ENCODE measurements at places on chromosomes 13 and 19.
A peak's percentile ranks its signal among the peaks of the same experiment; 100 is the strongest.

DNA sequence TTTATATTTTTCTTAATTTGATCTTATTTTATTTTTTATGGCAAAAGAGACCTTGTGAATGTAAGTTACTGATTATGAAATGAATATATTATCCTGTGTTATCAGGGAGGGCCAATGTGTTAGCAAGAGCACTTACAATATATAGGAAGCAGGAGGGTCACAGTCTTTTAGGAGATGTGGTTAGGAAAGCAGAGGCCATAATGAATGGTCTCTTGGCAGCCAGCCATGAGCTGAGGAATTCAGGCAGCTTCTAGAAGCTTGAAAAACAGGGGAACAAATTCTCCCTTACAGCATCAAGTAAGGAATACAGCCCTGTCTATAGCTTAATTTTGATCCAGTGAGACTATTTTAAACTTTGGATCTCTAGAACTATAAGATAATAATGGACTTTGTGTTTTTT, 2374.6 kb downstream of the PCDH9 start:
- no peak for DNase-seq

DNA sequence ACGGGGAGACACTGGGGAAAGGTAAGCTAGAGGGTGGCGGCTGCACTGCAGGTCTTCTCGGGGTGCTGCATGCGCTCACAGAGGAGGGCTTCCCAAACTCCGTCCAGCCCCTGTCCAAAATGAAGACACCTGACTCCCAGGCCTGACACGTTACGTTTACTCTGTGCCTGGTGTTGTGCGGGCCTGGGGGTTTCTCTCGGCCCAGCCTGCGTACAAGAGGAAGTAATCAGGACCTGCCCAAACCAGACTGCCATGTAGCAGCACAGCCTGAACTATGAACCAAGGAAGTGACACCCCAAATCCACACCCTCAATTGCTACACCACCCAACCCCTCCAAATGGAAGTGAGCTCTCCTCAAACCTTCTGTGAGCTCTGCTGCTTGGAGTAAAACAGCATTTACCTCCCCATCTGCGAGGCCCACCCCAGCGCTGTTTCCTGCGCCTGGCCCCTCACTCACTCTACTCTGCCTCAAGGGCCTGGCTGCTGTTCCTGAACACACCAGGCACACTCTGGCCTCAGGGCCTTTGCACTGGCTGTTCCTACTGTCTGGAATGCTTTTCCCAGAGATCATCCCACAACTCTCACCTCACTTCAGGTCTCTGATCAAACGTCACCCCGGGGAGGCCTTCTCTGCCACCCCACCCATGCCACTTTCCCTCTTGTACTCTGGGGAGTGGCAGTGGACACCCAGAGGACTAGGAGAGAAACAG, 3.0 kb downstream of the HSPBP1 start:
- no peak for DNase-seq

DNA sequence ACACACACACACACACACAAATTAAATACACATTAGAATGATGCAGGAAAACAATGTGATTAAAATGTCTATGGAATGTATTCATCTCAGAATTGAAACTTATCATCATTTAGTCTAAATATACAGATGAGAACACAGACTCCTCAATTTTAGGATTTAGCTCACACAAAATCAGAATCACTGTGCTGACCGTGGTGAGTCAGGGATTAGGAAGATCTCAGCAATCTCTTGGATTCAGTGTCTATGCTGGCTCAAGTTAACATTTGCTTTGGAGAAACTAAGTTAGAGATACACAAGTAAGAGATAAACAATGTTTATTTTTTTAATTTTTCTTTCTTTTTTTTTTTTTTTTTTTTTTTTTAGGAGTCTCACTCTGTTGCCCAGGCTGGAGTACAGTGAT, 323.6 kb downstream of the KLF12 start:
- no peak for DNase-seq

GRCh38 chr13:97223711-97224541, 1.8 kb downstream of the MBNL2 start:
- DNase-seq, result peak; percentile 99

- DNase-seq, result no peak
Measured at GRCh38 chr19:7628589-7629311, 595 bp downstream of the XAB2 start.

DNA sequence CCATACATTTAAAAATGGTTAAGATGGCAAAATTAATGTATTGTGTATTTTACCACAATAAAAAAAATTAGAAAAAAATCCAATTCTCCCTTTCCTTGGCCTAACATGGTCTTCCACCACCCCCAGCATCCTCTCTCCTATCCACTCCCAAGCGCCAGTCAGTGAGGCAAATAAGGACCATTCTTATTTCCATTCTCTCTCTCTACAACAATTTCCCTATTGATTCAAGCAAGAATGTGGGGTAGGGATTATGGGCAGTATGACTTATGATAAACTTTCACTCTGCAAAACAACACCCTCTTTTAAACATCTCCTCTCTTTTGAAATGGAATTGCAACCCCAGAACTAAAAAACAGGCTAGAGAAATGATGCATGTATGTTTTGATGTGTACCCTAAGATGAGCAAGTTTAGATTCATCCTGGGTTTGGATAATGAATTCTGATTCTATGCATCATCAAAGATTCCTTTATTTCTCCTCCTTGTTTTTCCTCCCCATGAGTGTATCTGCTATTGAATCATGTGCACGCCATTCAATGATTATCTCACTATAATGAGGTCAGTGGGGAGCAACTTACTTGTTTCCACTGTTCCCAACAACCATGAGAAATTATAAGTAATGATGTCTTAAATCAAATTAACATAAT, 3.5 kb downstream of the STARD13 start:
- DNase-seq, result no peak

- DNase-seq, result no peak
Measured at GRCh38 chr13:51734786-51735185, 69.2 kb downstream of the DHRS12 start.

DNA sequence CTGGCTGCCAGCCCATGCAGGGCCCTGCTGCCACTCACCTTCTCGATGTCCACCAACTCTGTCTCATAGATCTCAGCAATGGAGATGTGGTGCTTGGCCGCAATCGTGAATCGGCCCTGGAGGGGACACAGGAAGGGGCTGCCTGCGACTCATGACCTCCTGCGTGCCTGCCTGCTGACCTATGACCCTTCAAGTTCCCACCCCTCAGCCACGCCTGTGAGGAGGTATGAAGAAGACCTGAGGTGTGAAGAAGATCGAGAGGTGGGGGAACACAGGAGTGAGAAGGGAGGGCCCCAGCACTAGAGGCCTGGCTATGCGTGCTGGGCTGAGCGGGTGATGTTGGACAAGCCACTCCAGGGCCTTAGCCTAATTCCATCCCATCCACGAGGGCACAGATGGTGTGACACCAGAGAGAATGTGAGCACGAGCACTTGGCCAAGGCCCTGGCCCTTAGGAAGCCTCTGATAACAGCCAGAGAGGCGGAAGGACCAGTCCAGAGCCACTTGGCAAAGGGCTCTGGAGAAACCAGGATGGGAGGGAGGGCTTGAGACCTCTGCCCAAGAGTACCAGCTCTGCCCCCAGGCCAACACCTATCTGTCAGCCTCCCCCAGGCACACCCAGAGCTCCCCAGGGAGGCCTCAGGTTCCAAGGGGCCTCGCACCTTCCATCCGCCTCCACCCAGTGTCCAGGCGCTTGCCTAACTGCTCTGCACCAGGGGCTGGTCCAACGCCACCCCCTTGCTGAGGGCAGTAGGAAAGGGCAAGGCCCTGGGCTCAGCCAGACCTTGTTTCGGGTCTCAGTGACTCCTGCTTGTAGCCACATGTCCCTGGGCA, 9.6 kb upstream of the KPTN start:
- DNase-seq, result no peak

DNA sequence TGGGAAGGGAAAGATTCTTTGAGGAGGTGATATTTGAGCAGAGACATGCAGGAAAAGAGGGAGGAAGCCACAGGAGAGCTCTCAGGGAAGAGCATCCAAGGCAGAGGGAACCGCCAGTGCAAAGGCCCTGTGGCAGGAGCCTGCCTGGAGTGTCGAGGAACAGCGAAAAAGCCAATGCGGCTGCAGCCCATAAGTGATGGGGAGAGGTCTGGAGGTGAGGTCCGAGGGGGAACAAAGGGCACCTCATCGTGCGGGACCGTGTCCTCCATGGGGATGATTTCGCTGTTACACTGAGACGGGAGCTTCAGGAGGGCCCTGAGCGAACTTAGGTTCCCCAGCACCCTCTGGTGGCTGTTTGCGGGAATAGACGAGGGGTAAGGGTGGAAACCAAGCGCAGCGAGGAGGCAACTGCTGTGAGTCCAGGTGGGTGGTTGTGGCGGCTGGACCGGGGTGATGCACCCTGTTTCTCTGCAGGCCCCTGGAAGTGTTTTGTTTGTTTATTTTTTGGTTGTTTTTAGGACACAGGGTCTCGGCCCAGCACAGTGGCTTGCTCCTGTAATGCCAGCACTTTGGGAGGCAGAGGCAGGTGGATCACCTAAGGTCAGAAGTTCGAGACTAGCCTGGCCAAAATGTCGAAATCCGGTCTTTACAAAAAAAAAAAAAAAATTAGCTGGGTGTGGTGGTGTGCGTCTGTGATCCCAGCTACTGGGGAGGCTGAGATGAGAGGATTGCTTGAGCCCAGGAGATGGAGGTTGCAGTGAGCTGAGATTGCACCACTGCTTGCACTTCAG, 5.9 kb upstream of the EHD2 start:
- peak; percentile 69 for DNase-seq

- DNase-seq, result no peak
Measured at GRCh38 chr13:111270126-111270525, 50.3 kb upstream of the TEX29 start.

- DNase-seq, result no peak
Measured at GRCh38 chr13:113183450-113184129, 24.9 kb downstream of the PCID2 start.

DNA sequence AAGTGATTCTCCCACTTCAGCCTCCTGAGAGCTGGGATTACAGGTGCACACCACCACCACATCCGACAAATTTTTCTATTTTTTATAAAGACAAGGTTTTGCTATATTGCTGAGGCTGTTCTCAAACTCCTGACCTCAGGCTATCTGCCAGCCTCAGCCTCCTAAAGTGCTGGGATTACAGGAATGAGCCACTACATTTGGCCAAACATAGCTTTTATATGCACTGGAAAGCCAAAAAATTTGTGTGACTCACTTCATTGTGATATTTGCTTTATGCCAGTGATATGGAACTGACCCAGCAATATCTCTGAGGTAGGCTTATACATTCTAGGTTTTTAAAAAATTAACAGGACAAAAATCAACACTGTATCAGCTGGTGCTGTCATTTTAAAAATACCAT, 26.8 kb upstream of the ACOD1 start:
- DNase-seq, result no peak

DNA sequence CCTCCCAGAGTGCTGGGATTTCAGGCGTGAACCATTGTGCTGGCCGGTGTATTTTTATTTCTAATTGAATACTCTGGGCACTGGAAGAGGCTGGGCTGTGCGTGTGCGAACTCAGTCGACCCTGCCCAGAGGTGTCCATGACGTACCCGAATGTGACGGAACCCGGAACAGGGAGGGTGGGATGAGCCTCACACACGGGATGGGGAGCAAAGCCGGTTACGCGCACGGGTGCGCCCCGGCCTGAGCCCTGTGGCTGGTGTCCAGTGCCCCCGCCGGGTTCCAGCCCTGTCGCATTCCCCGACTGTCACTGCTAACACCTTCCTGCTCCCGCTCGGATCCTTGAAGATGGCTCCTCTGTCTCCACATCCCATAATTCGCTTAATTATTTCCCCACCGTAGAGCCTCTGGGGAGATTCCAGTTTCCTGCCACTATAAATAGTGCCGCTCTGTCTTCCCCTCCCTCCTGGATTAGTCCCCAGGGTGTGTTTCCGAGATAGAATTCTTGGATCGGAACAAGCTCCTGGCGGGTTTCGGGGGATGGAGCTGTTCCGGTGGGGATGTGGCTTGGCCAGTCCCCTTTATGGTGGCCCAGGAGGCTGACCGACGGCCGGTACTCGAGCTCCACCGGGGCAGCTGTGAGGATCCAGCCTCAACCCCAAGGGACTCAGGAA, 22.0 kb downstream of the SBNO2 start:
- DNase-seq, result no peak

DNA sequence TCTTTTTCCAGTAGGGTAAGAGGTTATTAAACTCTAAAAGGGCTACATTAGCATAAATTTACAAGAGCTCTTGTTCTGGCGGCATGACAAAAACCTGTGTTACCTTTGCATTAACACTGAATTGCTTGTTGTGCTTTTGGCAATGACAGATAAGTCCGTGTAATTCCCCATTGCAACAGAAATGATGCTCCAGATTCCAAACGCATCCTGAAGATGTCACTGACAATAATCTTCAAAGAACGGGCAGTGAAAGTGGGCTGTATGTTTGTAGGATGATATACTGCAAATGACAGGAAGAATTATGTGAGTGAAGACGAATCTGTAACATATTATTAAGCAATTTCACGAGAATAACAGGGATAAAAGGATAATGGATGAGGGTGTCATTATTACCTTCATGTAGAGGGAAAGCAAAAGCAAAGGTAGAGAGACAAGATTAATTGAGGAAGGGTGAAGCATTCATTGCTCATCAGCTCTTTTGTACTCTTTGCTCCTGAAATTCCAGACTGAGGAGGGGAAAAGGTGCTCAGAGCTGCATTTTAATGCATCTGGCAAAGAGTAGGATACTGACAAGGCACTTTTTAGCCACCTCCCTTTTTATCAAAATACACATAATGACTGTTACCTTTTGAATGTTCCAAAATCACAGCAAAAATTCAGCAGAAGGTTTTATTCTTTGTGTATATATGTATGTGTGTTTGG, 38.5 kb upstream of the MAB21L1 start:
- no peak for DNase-seq

- no peak for DNase-seq
Measured at GRCh38 chr13:109090796-109091195, 461.4 kb downstream of the MYO16 start.

GRCh38 chr19:1143828-1144399, 30.2 kb downstream of the SBNO2 start:
- DNase-seq, result no peak

DNA sequence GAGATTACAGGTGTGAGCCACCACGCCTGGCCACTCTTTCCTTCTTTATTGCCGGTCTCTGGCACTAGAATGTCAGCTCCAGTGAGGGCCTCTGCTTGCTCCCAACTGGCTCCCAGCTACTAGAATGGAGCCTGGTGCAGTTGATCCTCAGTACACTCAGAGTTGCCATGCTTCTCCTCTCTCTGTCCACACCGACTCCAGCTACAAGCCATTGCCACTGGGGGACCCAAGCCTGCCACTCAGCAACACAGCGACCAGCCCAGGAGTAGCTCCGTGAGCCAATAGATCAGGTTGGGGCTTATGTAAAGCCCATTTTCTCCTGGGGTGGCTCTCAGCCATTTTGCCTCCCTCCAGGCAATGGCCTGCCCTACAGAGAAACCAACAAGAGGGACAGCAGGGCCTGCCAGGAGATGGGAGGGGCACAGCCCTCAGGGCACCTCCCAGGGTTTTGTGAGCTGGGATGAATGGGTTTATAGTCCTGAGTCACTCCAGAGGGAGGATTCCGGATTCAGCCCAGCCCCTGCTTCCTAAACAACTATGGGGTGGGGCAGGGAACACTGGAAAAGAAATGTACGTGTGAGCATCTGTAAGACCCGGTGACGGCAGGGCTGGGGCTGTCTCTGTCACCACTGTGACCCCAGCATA, 36.5 kb downstream of the OPA3 start:
- no peak for DNase-seq

- no peak for DNase-seq
Measured at GRCh38 chr13:24328145-24328544, 18.8 kb downstream of the C1QTNF9 start.

- no peak for DNase-seq
Measured at GRCh38 chr19:31257025-31257424, 92.2 kb downstream of the TSHZ3 start.

Measured in NCI-H2171 treated with DMSO at 0.1 percent for 48 hours (cell line).